ENCODE measurements at places on chromosomes 4 and X. TPM values are rescaled to one million over a fixed set of nuclear protein-coding genes. Genes with fewer than 3 reads are reported as not detected.

Gene IGSF1
- total RNA-seq = 16.3 TPM

Gene PPP2R2C
- 5.5 TPM for total RNA-seq

Gene CLCN4
- total RNA-seq = 23.4 TPM

Gene TEX13B
- total RNA-seq = not detected

Gene TDO2
- total RNA-seq = 0.13 TPM

Gene HERC5
- 1.9 TPM for total RNA-seq

Gene FGA
- not detected for total RNA-seq

Gene SSX2B
- not detected for total RNA-seq

DNA sequence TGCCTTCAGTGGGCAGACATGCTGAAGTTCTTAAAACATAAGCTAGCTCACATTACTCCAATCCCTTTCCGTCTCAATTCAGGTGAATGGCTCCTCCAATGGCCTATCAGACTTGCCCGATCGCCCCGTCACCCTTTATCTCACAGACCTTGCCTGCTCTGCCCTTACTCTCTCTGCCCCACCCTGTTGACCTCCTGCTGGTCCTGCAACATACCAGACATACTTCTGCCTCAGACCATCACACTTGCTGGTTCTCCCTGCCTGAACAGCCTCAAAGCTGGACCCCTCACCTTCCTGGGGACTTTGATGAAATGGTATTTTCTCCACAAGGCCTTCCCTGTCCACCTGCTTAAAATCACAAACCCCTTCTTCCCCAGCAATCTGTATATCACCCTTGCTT is 340.1 kb upstream of the NR3C2 start:
- no peak for DNase-seq

- DNase-seq = no peak
Measured at GRCh38 chr4:16195209-16195608, 31.1 kb downstream of the TAPT1 start.

GRCh38 chr4:3834186-3834662 is 68.0 kb downstream of the ADRA2C start:
- DNase-seq = no peak

GRCh38 chr4:40283413-40283812 is 51.7 kb upstream of the CHRNA9 start:
- no peak for DNase-seq

GRCh38 chr4:147037069-147037468 is 91.4 kb upstream of the TTC29 start:
- no peak for DNase-seq

DNA sequence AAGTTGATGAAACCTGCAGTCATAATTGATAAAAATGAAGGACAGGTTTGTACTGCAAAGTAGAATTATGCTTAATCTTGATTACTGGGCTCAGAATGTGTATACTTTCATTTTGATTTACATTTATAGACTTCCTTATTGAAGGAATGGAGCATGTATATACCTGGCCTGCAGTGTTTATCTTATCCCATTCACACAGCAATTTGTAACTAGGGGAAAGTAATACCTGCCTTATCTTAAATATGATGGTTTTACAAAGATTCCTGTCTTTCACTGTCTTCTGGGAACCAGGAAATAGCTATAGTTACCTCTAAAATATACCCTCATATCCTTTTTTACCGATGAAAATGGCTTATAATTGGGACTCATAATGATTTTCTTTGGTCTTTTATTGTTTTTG is 29.7 kb downstream of the ADD1 start:
- DNase-seq = no peak

DNA sequence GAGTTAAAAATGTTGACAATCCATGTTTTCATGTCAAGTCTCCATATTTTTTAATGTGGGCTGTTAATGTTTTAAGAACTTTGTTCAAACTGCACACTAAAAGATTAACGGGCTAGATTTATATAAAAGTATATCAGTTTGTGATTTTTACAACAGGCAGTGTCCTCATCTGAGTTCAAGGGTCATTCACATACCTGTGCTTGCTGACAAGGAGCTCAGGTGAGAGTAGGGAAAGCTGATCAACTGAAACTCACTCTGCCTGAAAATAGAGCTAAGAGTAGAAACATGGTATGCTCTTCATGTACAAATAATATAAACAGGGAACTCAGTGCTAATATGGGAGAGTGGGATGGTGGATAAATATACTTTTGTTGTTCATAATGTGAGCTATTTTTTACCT is 102.3 kb upstream of the DKK2 start:
- DNase-seq = no peak

DNA sequence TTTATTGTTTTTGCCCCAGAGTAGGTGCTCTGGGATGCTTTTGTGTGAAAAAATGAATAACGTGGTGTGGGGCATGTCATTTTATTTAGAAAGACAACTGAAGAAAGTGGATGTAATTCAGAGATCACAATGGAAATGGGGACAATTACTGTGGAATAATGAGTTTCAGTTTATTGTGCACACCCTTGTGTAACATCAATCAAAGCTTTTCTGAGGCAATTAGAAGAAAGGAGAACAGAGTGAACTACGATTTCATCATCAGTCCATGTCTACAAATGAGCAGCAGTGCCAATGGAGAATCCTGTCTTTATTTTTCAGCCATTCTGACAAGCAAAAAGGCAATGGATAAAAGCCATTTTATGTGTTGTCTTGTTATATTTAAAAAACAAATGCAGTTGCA is 339.2 kb downstream of the TMA16 start:
- DNase-seq = no peak

DNA sequence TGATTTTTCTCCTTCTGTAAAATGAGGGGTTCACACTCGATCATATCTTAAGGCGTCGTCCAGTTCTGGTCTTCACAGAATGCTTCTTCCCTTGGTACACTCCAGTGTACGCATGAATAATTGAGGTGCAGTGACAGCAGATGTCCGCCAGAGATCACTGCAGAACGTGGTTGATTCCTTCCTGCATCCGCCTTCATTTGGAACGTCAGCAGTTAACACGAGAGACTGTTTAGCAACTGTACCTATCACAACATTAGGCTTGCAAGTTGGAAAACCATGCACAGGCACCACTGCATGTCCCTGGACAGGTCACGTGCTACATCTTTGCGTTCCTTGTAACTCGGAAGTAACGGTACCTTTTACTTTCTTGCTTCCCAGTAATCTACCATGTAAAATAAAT is 66.0 kb upstream of the GEMIN8 start:
- DNase-seq = no peak

DNA sequence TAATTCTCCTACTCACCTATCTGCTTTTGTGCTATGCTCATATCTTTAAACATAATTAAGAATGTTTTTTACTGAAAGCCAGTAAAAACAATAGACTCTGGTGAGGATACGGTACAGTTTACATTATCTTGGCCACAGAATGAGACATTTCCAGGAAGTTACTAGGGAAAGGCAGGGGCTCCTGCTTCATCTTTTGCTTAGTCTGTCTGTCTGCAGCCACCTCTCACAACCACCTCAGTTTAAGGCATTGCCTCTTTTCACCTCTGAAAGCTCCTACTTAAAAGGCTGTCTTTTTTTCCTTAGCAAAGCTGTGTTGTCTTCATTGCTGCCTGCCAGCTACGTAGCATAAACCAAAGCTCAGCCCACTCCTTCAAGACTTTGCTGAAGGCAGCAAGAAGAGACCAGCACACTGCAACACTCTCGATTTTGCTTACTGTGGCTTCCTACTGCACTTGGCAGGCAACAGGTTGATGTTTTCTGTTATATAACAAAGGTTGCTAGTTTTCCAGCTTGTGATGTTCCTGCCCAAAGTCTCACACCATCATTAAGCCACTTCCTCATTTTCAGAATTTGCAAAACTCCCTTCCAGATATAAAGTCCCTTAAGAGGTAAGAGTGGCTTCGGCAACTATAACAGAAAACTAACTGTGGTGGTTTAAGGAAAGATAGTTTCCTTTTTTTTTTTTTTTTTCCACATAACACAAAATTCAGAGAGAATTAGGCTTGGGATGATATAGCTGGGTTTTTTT is 432.9 kb downstream of the GRXCR1 start:
- no peak for DNase-seq

DNA sequence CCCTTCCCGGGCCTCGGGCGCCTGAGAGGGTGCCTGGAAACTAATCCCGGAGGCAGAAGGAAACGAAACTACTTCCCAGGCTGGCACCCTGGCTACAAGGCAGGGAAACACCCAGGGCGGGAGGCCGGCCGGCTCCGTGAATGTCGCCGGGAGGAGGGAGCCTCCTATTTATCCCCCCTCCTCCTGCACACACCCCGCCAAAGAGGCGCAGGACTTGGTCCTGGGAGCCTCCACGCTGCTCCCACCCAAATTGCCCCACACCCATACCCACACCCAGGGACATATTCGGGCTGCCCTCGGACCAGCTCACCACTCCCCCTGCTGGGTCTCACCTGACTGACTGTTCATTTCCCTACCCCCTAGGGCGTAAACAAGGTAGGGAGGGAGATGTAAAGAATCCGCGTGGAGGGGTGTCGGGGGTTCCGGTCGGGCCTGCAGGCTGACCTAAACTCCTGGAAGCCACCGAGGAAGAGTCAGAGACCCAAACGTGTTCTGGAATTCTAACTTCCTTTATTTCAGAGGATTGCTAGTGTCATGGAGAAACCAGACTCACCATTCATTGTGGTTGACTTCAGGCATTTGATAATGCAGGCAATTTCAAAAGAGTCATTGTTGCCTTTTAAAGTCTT is at the start of gene BTC:
Gene BTC (minus strand): TSS at position 142 of the 629 bp plus-strand sequence. CDS start 198 bp downstream, outside the sequence.
- DNase-seq = peak; percentile 74

All from cardiac septum (tissue), 1 donor.